Common myeloid progenitor, CD34-positive (primary cell): ENCODE measurements at places on chromosomes 1 and 21.
A peak's percentile ranks its signal among the peaks of the same experiment; 100 is the strongest.

DNA sequence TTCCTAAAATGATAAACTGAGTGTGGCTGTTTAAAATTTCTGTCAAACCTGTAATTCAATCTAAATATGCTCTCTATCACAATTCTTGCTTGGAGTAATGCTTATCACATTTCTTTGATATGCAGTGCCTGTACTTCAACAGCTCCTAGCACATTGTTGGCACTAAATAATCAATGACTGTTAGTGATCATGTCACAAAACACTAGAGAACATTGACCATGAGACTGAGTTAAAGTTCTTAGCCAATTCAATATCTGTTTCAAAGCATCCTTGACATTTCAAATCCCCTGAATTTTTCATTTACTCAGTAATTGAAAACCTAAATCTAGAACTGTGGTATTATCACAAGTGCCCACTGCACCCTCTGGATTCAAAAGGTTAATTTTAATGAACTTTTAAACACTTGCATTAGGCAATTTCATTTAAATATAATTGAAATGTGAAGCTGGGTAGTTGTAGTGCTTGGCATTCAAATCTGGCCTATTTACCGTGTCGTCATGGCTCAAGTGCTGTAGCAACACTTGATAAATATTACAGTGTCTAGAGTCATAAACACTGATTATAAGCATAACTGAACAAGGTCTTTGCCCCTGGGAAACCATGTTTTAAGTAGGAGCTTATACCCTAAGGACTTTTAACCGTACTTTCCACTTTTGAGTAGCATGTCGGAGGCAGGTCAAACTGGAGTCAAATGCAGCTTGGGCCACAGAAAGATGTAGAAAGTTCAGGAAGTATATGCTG lies 143.6 kb downstream of the LRRC7 start:
- DNase-seq, result no peak

DNA sequence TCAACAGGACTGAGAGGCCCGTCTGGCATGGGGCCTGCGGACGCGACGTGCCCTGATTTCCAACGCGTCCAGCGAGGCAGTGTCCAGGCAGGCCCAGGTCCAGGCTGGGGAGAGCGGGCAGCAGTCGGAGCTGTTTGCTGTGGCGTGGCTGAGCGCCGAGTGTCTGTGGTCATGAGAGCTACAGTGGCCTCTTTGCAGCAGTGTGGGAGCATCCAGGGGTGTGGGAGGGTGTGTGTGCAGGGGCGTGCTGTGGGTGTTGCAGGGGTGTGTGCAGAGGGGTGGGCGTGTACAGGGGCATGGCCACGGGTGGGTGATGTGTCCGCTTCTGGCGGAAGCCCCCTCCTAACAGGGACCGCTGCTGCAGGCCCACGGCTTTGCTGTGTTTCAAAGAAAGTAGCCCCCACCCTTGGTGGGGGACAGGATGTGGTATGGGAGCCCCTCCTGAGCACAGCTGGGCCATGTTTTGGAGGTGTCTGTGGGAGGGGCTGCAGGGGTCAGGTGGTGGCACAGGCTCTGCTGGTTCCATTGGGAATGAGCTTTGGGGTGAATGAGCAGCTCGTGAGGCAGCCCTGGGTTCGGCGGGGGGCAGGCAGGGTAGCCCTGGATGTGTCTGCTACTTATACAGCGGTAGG lies 17.7 kb downstream of the PLCH2 start:
- DNase-seq, result no peak

GRCh38 chr1:50955116-50955515 lies 5.0 kb downstream of the FAF1 start:
- DNase-seq, result no peak

GRCh38 chr1:244665771-244666217 lies 12.9 kb downstream of the DESI2 start:
- DNase-seq, result peak; percentile 37

GRCh38 chr1:166184897-166185296 lies 18.1 kb upstream of the FAM78B start:
- no peak for DNase-seq

DNA sequence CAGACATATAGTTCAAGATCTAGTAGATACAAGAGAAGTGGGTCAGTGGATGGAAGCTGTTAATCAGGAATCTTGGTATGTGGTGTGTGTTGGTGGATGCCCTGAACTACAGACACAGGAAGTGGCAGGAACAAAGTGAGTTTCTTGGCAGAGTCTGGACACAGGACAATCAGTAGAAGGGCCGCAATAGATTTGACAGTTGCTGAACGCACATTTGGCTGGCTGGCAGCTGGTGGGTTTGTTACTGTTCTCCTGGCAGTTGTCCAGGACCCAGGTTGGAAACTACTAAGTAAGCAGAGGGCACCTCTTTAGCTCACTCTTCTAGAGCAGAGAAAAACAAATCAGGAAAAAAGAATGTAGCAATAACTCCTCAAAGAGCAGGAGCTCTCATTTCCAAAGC lies 13.2 kb downstream of the KRTAP26-1 start:
- no peak for DNase-seq

GRCh38 chr1:6445062-6445763 lies 20.6 kb downstream of the ESPN start:
- peak; percentile 50 for DNase-seq

- peak; percentile 82 for DNase-seq
Observed at GRCh38 chr1:8847990-8848389, 30.5 kb downstream of the ENO1 start.

DNA sequence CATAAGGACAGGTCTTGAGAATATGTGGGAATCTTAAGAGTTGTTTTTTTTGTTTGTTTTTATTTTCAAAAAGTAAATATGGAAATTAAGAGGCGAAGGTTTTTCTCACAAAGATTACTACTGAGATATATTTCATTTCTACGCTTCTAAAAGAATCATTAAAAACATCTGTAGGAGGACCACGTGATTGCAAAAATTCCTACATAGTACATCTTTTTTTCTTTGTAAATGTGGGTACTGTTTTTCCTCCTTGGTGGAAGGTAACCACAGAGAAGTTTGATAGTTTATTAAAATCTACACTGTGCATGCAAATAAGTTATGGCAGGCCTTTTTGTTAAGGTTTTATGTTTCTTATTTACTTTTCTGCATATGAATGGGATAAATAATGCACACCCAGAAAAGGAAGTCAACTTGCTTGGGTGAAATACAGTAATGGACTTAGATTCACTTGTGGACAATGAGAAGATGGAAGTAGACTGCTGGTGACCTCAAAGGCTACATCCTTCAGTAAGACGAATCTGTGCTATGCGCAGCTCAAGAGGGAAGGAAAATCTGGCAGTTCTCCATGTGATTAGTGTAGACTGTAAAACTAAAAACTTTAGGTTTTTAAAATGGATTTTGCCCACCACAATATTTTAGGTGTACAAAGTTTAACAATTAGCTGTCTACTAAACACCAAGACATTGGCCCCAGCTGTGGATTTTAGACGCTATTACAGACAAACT lies 2.0 kb downstream of the AK5 start:
- no peak for DNase-seq

DNA sequence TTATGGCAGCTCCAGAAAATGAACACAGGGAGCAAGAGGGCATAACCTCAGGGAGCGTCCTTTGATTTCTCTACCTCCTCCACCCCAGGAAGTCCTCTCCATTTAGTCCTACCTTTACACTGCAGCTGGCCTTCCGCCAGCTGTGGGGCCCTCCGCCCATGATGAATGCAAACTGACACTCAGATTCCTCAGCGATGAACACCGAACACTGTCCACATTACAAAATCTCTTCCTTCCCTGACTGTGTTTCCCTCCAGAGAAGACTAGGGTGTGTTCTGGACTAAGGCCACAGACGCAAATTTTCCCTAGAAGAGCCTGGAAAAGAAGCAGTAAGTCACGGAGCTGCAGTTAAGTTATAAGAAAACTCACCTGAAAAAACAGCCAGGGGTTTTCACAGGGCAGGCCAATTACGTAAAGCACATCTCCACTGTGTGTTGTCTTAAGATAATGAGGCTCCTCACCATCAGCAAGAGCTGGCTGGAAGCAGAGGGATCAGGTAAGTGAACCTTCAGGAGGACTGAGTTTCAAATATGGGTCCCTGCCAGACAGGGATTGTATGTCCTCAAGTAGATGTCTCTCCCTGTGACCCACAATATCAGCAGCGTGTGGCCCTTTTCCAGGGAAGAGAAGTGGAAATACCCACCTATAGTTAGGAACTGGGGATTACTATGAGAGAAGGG lies 46.3 kb upstream of the ATP1B1 start:
- no peak for DNase-seq

GRCh38 chr1:78351551-78352216 lies 139.1 kb upstream of the PTGFR start:
- no peak for DNase-seq

GRCh38 chr1:49435291-49435690 lies 588.5 kb downstream of the AGBL4 start:
- no peak for DNase-seq

GRCh38 chr1:217072926-217073325 lies 349.7 kb upstream of the ESRRG start:
- no peak for DNase-seq

- no peak for DNase-seq
Observed at GRCh38 chr1:156115514-156116374, 1.2 kb downstream of the LMNA start.

- no peak for DNase-seq
Observed at GRCh38 chr1:99645203-99645602, 710 bp upstream of the PALMD start.

DNA sequence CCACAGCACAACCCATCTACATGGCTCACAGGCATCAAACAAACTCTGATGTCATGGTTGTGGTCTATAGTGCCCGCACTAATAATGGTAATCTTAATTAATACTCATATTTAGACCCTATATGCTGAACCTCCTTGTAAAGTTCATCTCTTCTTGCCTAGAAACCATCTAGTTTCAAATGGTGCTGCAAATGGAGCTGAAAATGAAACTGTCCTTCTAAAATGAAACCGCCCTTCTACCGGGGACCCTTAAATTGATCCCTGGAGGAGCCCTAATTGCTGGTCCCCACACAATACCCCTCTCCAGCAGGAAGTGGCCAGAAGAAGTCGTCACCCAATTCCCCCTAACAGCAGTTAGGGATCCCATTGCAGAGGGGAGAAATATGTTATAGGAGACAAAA lies 612.6 kb downstream of the MRPL39 start:
- no peak for DNase-seq

DNA sequence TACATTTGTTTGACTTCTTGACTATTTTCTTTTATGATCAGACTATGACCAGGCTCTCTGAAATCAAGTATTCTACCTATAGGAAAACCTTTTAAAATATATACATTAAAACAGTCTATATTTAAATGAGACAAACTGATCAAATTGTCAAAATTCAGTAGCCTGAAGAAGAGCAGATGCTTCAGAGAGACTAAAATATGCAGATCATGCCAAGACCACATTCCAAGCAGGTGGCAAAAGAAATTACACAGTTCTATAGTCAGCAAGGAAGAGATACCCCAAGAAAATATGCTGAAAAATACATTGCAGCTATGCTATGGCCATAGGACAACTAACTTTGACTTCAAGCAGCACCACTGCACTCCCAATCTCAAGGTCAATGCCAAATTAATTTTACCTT lies 3.5 kb downstream of the LPGAT1 start:
- no peak for DNase-seq

GRCh38 chr21:42513151-42513984 lies at the start of gene SLC37A1:
Gene SLC37A1 (plus strand): TSS chr21:42513852. CDS start chr21:42518455, 4,603 bp downstream.
- DNase-seq, result peak; percentile 64

GRCh38 chr1:197268012-197268411 lies at the start of gene CRB1:
Gene CRB1 (plus strand): TSS chr1:197268252. CDS start chr1:197268413, 161 bp downstream.
- DNase-seq, result peak; percentile 5

DNA sequence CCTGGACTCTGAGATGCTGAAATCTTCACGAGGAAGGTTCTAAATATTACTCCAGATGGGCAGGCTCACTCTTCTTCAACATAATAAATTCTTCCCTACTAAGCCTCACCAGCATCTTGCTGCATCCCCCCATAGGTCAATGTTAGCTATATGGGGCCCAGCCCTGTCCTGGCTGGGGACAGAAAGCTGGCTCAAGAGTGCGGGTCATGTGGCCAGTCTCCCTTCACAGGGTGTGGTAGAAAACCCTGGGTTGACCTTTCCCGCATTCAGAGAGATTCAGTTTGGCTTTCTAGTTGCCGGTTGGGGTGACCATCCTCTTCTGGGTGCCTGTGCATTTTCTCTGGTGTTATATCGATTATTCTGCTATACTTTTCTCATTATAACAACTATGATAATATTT lies 19.8 kb upstream of the KPRP start:
- DNase-seq, result no peak

DNA sequence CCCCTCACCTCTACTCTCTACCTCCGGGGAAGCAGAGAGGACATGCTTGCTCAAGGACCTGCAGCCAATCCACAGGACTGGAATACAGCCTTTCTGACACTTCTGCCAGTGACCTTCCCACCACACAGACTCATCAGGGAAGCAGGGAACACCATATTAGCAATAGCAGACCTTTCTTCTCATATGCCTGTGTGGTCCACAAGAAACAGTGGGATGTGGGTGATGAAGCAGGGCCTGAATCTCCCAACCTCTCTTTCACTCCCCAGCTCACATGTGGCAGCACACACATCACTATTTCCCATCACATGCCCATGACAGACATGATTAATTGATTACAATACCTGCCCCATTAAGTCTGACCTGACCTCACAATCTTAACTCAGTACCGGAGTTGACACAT lies 695.1 kb downstream of the MATN1 start:
- no peak for DNase-seq

DNA sequence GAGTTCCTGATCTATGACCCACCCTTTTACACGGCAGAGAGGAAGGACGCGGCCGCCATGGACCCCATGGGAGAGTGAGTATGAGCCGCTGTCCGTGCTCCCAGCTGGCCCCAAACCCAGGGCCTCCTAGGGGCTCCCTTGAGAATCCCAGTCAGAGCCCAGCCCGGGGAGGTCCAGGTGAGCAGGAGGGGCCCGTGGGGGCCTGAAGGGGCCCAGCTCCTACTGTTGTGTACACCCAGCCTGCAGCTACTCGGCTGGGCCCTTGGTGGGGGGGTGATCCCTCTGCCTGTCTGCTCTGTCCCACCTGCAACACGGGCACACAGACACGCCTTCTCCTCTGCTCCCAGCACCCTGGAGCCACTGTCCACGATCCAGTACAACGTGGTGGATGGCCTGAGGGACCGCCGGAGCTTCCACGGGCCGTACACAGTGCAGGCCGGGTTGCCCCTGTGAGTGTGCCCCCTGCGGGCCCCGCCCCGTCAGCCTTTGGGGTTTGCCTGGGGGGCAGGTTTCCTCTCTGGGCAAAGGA lies 28.6 kb upstream of the LRRC3 start:
- no peak for DNase-seq

DNA sequence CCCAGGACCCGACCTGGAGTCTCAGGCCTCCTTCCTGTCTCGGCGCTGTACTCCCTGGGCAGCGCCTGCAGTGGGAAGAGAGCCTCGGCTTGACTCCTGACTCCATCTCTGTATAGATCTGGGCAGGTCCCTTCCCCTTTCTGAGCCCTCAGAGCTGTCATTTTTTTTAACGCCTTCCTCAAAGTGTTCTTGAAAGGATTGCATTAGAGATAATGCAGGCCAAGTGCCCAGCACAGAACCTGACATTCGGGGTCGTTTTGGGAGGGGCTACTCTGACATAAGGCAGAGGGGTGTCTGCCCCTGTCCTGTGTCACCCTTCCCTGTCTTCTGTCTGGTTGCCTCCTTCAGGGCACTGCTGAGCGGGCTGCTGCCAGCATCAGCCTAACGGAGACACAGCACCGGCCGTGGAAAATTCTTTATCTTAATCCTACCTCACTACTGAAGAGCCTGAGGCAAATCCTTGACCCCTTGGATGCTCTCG lies 271.6 kb downstream of the TRABD2B start:
- no peak for DNase-seq
